ENCODE measurements at places on chromosomes 2 and 18. TPM values are rescaled to one million over a fixed set of nuclear protein-coding genes. Genes with fewer than 3 reads are reported as not detected.

HOXD4 gene
- 8.7 TPM for total RNA-seq

SNORC gene
- total RNA-seq = 0.40 TPM

DCDC2C gene
- total RNA-seq = not detected

NYAP2 gene
- not detected for total RNA-seq

TMEM169 gene
- total RNA-seq = 0.07 TPM

Measured in thoracic aorta endothelial cell (primary cell).